HepG2 (cell line): ENCODE measurements at places on chromosomes 16 and 17. TPM values are rescaled to one million over a fixed set of nuclear protein-coding genes. Genes with fewer than 3 reads are reported as not detected.

Gene SLC25A39
- total RNA-seq, result 119 and 151 TPM in 2 replicates

Gene CX3CL1
- 23.4 and 57.3 TPM in 2 replicates for total RNA-seq

Gene CTRL
- 1.1 and 2.7 TPM in 2 replicates for total RNA-seq

Gene GPRC5C
- 44.8 and 85.6 TPM in 2 replicates for total RNA-seq

Gene HOXB8
- not detected in 2 replicates for total RNA-seq

Gene HOXB5
- total RNA-seq, result not detected in 2 replicates

Gene CD7
- total RNA-seq, result 29.7 and 67.6 TPM in 2 replicates

DNA sequence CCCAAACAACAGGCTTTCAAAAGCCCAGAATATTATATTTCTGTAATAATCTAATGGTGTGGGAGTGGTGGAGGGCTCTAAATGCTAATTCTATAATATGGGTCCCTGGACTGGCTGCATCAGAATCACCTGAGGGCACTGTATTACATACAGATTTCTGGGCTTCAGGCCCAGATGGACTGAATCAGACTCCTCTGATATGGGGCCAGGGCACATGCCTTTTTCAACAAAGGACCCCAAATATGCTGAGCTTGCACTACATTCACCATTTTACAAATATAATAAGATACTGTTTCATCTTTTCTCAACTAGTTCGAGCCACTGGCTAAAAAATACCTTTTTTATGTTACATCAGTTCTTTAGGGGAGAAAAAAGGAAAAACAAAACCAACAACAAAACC, 309.7 kb downstream of the MAP2K6 start:
- DNase-seq, result no peak

- DNase-seq, result peak; percentile 69
Measured at GRCh38 chr16:72467157-72467759, 295.3 kb upstream of the PMFBP1 start.

DNA sequence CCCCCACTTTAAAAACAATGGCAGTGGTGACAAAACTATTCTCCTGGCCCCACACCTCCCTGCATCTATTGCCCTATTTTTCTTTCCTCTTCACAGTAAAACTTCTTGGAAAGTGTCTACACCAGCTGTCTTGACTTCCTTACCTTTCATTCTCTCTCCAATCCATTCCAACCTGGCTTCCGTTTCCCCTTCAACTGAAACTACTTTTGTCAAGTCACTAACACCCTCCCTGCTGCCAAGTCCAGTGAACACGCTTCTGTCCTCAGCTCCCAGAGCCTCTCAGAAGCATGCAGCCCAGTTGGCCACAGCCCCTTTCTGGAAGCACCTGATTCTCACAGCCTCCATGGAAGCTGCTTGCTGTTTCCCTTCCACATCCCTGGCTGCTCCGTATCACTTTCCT, 4.0 kb upstream of the SCN4A start:
- no peak for DNase-seq

DNA sequence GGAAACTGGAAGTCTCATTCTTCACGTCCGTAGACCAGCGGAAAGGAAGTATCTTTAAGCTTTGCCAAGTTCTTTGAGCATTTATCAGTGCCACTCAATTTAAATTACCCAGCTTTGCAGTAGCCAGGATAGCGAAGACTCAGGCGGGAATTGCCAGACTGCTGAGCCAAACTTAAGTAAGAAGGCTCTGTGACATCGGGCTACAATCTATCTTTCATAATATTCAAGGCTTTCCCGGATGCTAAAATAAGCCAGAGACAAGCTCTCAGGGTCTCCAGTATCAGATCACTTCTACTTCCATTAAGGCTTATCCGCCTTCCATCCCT, 436 bp upstream of the BRIP1 start:
- DNase-seq, result no peak

DNA sequence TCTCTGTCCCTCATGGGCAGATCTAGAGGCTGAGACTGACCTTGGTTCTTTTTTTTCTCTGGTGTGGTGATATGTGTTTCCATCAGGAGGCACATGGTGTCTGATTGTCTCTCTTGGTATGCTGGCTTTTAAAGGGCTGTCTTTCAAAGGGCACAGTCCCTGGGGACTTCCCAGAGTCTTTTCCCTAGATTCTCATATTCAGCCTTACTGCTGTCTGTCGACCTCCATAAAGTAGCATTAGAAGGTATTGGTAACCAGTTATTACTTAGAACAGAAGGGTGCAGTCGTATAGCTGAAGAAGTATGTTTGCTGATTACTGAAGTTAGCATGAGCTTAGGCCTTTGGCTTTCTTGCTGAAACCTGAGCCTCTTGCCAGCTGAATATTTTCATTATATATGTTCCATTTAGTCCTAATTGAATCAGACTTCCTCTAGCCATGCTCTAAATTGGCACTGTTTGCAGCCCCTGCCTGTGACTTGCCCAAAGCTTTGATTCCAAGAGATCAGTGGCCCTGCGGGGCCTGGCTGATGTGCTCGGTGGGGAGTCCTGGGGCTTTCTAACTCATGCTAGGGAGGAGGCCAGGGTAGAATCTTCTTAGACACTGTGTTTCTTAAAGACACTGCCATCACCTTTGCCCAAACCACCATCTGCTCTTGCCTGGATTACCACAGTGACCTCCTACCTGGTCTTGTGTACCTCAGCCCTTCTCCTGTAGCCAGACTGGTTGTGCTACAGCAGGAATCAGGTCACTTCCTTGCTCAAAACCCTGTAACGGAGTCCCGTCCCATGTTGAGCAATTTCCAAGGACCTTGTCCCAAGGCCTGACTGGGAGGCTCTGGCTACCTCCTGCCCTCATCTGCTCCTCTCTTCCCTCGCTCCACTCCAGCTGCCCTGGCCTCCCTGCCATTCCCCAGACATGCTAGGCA, 71.5 kb downstream of the WWP2 start:
- DNase-seq, result peak; percentile 53

DNA sequence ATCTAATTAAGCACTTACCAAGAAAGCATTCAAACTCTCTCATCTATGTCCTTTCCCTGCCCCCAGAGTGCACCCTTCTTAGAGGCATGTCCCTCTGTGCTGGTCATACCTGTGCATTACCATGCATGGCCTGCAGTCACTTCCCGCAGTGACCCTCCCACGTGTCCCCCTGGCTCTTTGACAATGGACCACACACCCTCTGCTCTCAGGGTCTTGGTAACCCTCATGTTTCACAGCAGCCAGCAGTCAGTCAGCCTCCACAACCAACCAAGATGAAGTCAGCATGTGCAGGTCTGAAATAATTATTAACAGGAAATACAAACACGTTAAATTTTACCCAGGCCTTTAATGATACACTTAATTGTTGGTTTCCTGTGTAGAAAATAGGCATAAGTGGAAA, 10.1 kb downstream of the KRT33A start:
- DNase-seq, result no peak

- DNase-seq, result peak; percentile 88
Measured at GRCh38 chr16:8866118-8866883, 2.5 kb downstream of the CARHSP1 start.

- DNase-seq, result no peak
Measured at GRCh38 chr17:64060331-64060730, 39.9 kb upstream of the ICAM2 start.

- DNase-seq, result no peak
Measured at GRCh38 chr16:60304066-60304465, 1570.0 kb upstream of the GOT2 start.

- DNase-seq, result no peak
Measured at GRCh38 chr17:17542906-17543635, 46.9 kb upstream of the RASD1 start.

- no peak for DNase-seq
Measured at GRCh38 chr17:81519284-81520020, 6.9 kb upstream of the ACTG1 start.

GRCh38 chr16:27498916-27499658, 50.6 kb downstream of the GTF3C1 start:
- no peak for DNase-seq

DNA sequence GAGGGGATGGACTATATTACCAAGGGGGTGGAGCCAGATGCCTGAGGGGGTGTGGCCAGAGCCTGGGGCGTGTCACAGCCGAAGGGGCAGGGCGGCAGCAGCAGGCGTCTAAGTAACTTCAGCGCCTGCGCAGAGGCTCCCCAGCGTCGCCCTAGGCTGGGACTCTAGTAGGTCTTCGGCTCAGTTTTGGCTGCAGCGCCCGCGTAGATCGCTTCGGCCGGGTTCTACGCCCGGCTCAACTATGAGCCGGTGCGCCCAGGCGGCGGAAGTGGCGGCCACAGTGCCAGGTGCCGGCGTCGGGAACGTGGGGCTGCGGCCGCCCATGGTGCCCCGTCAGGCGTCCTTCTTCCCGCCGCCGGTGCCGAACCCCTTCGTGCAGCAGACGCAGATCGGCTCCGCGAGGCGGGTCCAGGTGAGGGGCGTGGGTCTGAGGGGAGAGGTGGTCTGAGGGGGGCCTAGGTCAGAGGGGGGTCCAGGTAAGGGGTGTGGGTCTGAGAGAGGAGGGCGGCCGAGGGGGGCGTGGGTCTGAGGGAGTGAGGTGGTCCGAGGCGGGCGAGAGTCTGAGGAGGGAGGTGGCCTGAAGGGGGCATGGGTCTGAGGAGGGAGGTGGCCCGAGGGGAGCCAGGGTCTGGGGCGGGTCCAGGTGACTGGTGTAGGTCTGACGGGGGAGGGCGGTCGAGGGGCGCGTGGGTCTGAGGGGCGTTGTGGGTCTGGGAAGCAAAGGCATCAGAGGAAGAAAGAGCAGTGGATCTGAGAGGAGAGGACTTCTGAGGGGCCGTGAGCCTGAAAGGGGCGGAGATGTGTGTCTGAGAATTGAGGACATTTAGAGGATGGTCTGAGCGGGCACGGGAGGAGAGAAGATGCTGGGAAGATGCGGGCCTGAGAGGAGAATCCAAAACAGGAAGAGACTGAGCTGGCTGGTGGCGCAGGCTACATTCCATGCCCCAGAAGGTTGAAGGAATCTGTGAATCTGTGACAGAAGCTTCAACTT, at the start of gene LPCAT2:
Gene LPCAT2 (plus strand): TSS at position 132 of the 991 bp plus-strand sequence. CDS start 110 bp downstream, at position 242.
- peak; percentile 76 for DNase-seq

DNA sequence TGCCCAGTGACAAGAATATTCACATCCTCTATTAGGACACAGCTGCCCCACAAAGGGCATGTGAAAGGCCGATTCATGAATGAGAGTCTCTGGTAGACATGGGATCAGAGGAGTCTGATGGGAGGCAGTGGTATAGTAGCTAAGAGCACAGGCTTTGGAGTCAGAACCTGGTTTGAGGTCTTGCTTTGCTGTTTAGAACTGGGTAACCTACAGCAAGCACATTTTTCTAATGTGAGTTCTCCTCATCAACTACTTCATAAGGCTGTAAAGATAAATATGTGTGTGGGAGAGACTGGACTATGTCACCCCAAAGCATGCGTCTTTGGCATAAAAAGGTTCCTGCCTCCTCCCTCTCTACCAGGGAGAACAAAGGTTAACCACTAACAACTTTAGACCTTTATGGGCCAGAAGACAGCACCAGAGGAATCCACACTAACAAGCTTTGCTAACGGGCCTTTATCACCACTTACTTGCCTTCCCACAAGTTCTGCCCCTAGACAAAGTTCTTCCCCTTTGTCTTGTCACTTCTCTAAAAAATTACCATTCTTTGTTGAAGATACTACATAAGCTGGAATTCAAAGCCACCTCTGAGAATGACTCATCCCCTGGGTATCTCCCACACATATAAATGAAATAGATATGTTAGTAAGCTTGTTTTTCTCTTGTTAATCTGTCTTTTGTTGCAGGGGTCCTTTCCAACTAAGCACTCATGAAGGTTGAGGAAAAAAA, 21.1 kb downstream of the CDR2 start:
- peak; percentile 66 for DNase-seq

DNA sequence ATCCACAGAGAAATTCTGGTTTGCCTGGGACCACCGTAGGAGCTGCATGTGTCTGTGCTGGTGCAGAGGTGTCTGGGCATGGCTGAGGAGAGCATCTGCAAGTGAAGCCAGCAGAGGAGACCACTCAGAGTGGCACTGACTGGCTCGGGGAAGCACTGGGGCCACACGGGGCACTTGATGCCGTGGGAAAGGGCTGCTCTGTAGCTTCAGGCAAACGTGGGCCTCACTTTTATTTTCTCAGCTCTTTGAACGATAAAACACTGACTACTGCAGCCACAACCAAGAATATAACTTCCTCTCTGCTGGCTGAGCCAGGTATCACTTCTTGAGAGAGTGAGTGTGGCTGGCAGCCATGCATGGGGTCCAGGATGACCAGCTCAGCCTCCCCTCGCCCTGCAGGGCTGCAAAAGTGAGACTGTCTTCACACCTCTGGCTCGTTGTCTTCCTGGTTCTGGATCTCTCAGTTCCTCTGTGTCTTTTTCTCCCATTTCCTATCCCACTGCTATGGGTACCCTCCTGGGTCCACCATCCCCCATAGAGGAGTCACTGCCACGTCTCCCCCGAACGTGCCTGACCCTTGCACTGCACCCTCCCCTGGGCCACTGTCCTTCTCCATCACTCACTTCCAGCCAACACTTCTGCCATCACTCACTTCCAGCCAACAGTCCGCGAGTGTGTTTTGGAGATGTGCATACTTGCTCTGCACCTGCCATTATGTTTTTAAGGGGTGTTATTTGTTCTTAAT, 201.4 kb upstream of the CHMP6 start:
- DNase-seq, result no peak

DNA sequence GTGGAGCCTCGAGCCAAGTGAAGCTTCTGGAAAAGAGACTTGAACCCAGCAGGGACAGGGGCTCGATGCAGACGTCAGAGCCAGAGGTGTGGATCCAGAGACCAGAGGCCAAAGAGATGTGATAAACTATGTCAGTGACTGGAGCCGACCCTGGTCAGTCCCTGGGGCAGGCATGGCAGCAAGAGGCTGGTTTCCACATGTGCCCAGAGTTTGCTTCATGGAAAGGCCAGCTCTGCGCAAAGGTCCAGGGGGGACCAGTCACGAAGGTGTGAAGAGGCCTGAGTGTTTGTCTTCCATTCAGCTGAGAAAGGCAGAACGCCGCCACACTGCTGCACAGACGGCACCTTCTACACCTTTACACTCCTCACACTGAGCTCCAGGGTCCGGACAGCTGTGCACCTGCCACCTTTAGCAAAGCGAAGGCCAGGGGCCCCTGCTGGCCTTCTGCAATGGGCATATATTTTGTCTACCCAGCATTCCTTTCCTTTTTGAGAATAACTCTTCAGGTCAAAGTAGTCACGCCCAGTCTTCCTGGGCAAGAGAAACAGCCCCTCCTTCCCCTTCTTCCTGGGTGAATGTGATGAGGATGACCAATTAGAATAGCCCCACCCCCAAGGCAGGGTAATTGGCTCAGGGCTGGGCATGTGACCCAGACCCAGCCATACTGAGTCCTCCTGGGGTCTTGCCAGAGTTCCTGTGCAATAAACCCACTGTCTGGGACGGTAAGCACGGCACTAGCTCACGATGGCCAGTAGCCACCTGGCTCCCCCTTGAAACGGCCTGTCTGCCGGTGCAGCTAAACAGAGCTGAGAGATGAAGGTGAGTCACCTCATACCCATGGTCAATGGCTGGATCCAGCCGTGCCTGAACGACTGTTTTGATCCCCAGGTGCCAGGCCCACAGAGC, 2.3 kb upstream of the RPH3AL start:
- DNase-seq, result no peak

- DNase-seq, result no peak
Measured at GRCh38 chr17:57319806-57320205, 63.5 kb downstream of the MSI2 start.

GRCh38 chr17:15048933-15049794, 216.0 kb downstream of the PMP22 start:
- no peak for DNase-seq

GRCh38 chr17:54860617-54861470, 39.8 kb upstream of the TOM1L1 start:
- no peak for DNase-seq
